Esophagus squamous epithelium (tissue), 5 donors: ENCODE measurements at places on chromosomes 2 and 18. TPM values are rescaled to one million over a fixed set of nuclear protein-coding genes. Genes with fewer than 3 reads are reported as not detected.

DNA sequence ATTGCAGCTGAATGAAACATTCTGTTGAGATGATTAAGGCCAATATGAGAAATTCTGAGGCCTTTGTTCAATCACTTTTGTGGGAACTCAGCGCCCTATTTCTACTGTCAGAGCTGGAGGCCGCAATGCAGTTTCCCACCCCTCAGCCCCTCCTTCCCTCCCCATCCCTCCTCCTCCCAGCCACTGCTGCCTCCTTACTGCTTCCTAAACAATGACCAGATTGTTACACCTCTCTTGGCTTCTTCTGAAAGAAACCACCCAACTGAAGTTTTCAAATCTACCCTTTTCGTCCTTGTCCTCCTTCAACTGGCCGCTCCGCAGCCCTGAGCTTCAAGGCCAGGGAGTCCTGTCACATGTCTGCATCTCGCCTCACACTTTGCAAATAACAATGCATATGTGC is 36.7 kb upstream of the MAPK4 start:
- no peaks in the 10 kb centered on the region for H3K4me1 ChIP-seq
- H3K36me3 ChIP-seq: no peaks in the 10 kb centered on the region
- DNase-seq: no peak
- H3K4me3 ChIP-seq: no peak overlapping the region

- H3K4me3 ChIP-seq: no peak overlapping the region
- H3K4me1 ChIP-seq: no peaks in the 10 kb centered on the region
- no peaks in the 10 kb centered on the region for H3K27me3 ChIP-seq
- DNase-seq: no peak
- no peak overlapping the region for H3K27ac ChIP-seq
- no peaks in the 10 kb centered on the region for H3K36me3 ChIP-seq
These were observed 119.7 kb upstream of the CTNNA2 start for GRCh38 chr2:79393107-79393685.

Gene CFAP65
- not detected for total RNA-seq

Gene INHBB
- total RNA-seq: 2.5 TPM

DNA sequence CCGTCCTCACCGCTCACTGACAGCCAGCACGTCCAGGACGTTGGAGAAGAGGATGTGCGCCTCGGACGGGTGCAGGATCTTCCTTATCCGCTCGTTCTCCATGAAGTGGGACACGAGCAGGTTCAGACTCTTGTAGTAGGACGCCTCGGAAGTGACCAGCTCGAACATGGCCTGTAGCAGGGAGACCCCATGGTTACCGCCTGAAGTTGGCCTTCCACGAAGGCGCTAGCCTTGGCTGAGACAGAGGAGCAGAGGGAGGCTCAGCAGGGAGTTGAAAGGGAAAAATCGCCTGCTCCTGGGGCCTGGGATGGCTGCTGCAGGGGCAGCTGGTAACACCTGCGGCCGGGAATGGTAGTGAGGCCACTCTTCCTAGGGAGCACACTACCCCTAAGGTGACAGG is 24.7 kb downstream of the SNORC start:
- DNase-seq: no peak
- H3K4me3 ChIP-seq: no peak overlapping the region
- no peaks in the 10 kb centered on the region for H3K27me3 ChIP-seq
- H3K27ac ChIP-seq: no peak overlapping the region

DNA sequence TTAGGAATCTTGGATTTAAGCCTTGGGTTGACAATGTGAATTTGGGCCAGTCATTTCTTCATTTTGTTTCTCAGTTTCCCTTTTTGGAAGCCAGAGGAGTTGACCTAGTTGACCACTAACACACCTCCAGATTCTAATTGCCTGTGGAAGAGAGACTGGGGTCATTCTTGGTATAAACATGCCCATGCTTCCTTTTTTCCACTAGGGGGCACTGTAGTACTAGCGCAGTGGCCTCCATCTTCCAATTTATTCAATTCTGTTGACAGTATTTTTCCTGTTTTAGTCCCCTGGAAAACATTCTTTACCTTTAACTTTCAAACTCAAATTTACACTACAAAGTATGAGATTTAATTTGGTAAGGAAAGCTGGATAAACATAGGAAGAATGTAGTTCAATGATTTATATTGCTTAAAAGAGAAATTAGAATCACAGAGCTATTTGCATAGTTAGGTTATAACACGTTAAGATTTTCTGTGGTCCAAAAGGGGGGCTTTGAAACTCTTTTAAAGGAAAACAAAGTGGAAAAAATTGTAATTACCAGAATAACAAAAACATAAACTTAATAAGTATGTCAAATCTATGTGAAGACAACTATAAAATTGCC is 57.5 kb upstream of the AGPS start:
- no peak overlapping the region for H3K4me3 ChIP-seq
- DNase-seq: no peak
- no peaks in the 10 kb centered on the region for H3K27me3 ChIP-seq
- no peak overlapping the region for H3K27ac ChIP-seq
- H3K4me1 ChIP-seq: no peaks in the 10 kb centered on the region

GRCh38 chr2:45843136-45843535 is 191.7 kb downstream of the PRKCE start:
- H3K4me3 ChIP-seq: no peak overlapping the region
- H3K27ac ChIP-seq: no peak overlapping the region
- H3K36me3 ChIP-seq: peaks cover 19% of the 10 kb centered on the region
- DNase-seq: no peak
- no peaks in the 10 kb centered on the region for H3K4me1 ChIP-seq

Gene NBEAL1
- total RNA-seq: 22.7 TPM

Gene MYCN
- 0.30 TPM for total RNA-seq
